Pulmonary artery endothelial cell (primary cell): ENCODE measurements at places on chromosomes 7 and 10. TPM values are rescaled to one million over a fixed set of nuclear protein-coding genes. Genes with fewer than 3 reads are reported as not detected.
A peak's percentile ranks its signal among the peaks of the same experiment; 100 is the strongest.

GRCh38 chr7:106915873-106916272, 50.8 kb downstream of the PIK3CG start:
- no peak for DNase-seq

DNA sequence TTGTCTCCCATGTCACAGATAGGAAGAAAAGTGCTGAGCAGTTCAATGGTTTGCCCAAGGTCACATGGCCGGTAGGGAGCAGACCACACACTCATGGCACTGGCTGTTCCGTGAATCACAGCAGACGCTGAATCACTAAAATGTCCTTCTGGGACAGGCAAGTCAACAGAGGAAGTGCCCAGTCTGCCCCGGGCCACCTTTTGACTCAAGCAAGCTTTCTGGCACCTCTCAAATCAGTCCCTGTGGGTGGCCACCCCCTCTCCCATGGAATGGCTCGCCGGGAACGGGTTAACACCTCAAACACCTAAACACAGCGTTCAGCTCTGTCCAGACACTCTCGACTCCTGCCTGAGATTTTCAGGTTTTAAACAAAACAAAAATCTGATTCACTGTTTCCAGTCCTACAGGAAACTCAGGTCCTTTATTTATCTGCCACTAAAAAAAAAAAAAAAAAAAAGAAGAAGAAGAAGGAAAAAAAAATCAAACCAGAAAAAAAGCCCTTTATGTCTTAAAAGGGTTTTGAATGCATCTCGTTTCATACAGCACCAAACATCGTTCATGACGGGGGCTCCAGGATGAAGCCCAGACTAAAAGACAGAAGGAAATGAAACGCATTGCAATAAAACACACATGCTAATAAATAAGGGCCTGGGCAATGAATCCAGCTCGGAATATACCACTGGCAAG, 15.5 kb downstream of the CARD11 start:
- peak; percentile 26 for DNase-seq

- no peak for DNase-seq
These were observed 1.5 kb upstream of the SKIDA1 start for GRCh38 chr10:21526860-21527597.

- DNase-seq = no peak
These were observed 17.4 kb downstream of the PSAP start for GRCh38 chr10:71833451-71834342.

GRCh38 chr7:79778786-79779770, 325.6 kb upstream of the MAGI2 start:
- no peak for DNase-seq

- DNase-seq = peak; percentile 24
These were observed 75.8 kb downstream of the OR13A1 start for GRCh38 chr10:45239642-45240041.

GRCh38 chr7:123275036-123275753, 75.4 kb upstream of the SLC13A1 start:
- DNase-seq = no peak

DNA sequence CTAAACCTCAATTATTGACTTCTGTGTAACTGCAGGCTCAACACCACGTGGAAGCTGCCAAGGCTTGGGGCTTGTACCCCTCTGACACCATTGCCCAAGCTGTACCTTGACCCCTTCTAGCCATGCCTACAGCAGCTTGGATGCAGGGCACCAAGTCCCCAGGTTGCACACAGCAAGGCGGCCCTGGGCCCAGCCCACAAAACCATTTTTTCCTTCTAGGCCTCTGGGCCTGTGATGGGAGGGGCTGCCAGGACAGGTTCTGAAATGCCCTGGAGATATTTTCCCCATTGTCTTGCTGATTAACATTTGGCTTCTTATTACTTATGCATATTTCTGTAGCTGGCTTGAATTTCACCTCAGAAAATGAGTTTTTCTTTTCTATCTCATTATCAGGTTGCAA, 610.0 kb upstream of the LRRN3 start:
- DNase-seq = no peak

KDM7A gene
- total RNA-seq = 5.3 and 7.5 TPM in 2 replicates

ABI1 gene
- 35.0 and 40.3 TPM in 2 replicates for total RNA-seq

PPP1R17 gene
- total RNA-seq = not detected in 2 replicates

WDR86 gene
- not detected in 2 replicates for total RNA-seq
